Activated CD8-positive, alpha-beta T cell treated with anti-CD3 and anti-CD28 coated beads for 36 hours (primary cell): ENCODE measurements at places on chromosomes 1 and 21.

- DNase-seq, result no peak
Measured at GRCh38 chr1:183331091-183331742, 87.0 kb downstream of the NMNAT2 start.

DNA sequence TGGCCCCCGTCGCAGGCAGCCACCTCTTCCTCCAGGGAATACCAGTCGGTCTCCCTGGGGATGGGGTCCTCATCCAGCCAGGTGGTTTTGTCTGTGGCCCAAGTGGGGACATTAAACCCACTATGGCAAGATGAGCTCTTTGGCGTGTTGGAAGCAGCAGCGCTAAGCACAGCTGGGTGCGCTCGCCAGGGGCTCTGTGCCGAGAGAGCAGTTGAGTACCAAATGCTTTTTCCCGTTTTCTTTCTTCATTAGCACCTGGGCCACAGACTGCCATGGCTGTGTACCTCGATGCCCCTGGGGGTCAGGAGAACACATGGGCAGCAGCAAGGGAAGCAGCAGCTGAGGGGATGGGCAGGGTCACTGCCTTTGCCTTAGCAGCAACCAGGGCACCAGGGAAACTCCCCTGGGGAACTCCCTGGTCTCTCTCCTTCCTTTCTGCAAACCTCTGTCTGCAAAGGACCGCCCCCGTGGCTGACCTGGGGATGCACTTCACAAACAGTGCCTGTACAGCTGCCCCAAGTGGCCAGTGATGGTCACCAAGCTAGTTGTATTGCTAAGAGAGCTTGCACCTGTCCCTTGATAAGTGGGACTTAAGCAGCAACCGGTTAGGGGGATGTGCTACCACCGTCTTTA is 31.1 kb downstream of the EDARADD start:
- peak; percentile 48 for DNase-seq

GRCh38 chr1:2447276-2448097 is 28.6 kb upstream of the PLCH2 start:
- DNase-seq, result no peak

DNA sequence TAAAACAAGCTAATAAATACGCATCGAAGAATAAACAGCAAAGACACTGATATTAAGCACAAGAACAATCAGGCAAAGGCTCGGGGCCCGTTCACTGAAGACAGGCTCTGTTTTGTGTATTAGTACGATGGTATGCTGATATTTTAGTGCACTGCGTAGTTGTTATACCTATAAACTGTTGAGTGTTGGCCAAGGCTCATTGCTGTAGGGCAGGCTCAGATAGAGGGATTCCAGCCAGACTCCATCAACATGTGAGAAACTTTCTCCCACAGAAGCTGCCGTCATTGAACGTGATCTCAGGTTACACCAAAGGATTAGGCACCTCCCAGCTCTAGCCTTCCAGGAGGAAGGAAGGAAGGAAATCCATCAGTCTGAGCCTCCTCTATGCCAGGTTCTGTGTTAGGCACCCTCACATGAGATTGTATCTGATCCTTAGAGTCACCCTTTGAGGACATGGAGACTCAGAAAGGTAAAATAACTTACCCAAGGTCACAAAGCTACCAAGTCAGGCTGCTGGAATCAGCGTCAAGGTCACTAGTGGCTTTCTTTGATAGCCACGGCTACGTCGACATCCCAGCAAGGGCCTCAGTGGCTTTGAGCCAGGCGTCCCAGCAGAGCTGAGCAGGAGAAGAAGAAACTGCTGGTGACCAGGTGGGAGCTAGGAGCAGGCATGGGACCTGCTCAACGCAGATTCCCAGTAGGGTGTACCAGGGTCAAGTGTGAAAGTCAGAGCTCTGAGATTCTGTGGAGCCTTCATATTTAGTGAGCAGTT is 14.8 kb downstream of the BCAR3 start:
- no peak for DNase-seq

DNA sequence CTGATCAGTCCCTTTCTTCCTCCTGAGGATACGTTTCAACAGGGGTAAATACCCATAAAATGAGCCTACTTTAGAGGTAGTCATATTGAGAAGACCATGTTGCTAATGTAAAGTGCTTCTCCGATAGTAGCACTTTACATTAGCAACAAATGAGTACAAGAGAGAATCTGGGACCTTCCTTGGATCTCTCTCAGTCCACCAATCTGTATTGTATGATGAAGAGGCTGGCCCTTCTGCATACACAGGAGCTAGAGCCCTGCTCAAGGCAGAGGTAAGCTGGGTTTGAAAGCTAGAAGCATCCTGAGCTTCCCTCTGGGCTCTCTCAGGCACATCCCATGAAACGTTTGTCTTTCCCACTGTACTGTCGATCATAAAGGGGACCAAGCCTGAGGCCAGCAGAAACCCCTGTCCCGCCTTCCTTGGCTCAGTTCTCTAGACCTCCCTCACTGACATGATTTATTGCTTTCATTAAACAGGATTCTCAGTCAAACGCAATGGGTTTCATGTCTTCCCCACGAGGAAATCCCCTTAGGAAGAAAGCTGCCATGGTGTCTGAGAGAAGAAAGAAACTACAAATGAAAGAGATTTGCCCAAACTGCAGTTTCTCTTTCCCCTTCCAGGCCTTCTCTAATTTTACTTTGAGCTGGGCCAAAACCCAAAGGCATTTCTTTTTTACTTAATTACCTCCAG is 62.8 kb upstream of the BCAR3 start:
- peak; percentile 14 for DNase-seq

DNA sequence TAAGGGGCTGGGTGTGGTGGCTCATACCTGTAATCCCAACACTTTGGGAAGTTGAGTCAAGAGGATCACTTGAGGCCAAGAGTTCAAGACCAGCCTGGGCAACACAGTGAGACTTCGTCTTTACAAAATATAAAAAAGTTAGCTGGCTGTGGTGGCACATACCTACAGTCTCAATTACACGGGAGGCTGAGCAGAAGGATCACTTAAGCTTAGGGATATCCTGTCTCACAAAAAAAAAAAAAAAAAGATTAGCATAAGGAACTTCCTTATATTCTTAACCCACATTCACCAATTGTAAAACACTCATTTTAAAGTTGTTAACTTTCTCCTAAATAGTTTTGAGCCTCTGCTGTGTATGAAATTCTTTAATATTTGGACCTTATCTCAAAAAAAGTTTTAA is 53.1 kb downstream of the ABCD3 start:
- DNase-seq, result no peak

DNA sequence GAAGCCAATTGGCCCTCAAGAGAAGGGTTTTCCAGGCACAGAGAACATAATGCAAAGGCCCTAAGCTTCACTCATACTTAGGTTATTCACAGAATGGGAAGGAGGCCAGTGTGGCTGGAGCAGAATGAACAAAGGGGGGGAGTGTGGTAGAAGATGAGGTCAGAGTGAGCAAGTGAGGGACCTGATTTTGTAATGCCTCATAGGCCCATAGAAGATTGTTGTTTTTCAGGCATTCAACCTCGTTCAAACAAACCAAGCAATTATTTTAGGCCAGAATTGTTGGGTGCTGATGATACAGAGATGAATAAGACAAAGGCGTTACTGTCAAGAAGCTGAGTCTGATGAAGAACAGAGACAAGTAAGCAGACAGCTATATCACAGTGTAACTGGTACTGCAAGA is 54.5 kb upstream of the RAP1A start:
- DNase-seq, result no peak

- no peak for DNase-seq
Measured at GRCh38 chr1:231969076-231969475, 342.5 kb downstream of the DISC1 start.

DNA sequence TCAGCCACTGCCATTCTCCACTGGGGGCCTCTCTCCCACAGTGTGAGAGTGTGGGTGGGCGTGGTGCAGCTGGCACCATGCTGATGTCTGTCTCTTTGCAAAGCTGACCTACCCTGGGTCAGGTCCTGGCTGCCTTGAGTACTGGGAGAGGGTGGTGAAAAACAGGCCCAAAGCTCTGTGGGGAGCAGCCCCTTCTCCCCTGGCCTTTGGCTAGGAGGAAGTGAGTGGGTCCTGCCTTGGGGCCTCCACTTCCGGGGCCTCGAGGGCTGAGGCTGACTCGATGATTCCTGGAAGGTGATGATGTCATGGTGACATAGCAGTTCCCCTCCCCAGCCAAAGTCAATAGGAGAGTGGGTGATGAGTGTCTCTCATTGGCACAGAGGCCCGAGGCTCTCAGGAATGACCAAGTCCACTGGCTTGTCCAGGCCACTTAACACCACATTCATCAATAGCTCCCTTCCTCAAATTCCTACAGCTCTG is 53.0 kb downstream of the IER5 start:
- DNase-seq, result peak; percentile 89

- no peak for DNase-seq
Measured at GRCh38 chr1:91744953-91745639, 140.9 kb downstream of the TGFBR3 start.
